B cell (primary cell): ENCODE measurements at places on chromosomes 12 and 14. TPM values are rescaled to one million over a fixed set of nuclear protein-coding genes. Genes with fewer than 3 reads are reported as not detected.

- DNase-seq, result peak; percentile 48
Measured at GRCh38 chr14:68306265-68306933, 486.5 kb downstream of the ZFP36L1 start.

DNA sequence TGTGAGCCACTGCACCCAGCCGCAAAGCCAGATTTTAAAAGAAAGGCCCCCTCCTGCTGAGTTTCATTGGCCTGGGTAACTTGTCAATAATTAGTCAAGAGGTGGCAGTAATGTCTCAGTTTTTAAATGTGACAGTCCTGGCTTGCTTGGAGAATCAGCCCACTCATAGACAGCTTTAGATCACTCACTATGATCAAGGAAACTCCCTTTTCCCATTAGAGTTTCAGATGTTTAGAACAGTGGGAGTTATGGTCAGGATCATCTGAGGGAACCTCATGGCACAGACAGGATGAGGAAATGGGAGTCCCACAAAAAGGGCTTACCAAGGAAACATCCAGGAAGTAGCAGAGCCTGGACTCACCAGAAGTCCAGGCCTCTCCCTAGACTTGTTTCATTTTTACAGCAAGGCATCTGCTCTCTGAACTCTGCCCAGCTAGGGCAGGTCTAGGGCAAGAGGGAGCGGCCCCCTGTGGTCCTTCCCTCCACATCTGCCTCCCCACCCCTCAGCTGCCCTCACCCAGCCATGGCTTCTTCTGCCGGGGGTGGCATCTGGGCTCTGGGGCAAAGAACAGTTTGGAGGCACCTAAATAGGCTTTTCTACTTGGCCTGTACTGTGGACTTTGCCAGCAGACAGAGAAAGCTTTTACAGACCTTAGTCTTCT is 11.2 kb downstream of the BCL2L14 start:
- DNase-seq, result no peak

DNA sequence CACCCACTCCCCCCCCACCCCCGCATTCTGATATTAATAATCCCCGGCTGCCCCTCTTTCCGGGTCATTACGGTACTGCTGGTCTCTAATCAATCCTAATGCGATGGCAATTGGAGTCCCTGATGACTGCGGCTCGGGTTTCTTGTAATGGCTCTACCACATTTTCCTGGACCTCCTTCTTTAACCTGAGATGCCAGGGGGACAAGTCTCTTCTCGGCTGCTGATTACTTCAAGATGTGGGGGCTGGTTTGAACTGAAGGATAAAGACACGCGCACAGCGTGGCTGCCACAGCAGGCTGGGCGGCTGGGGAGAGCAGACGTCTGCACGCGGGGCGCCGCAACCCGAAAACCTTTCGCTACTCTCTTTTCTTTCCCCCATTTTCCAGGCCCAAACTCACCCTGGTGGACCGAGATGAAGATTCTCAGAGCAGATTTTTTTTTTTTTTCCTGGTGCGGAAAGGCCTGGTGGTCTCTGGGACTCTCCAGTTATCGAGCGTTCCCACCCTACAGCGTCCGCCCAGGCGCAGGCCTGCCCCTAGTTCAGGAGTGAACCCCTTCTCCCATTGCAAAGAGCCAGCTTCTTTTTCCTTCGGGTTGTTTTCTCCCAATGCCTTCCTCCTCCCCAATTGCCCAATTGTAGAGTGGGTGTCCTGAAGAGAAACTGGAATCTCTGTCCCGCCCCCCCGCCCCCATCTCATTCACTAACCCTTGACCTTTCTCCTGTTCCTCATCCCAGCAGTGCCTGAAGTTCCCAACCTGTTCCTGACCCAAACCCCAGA is 6.0 kb upstream of the SIX1 start:
- peak; percentile 30 for DNase-seq

- DNase-seq, result no peak
Measured at GRCh38 chr12:81617915-81618314, 141.2 kb downstream of the PPFIA2 start.

GRCh38 chr12:6947615-6948014 is 3.5 kb upstream of the PTPN6 start:
- DNase-seq, result peak; percentile 49

- DNase-seq, result no peak
Measured at GRCh38 chr14:44771496-44771895, 190.3 kb downstream of the KLHL28 start.

DNA sequence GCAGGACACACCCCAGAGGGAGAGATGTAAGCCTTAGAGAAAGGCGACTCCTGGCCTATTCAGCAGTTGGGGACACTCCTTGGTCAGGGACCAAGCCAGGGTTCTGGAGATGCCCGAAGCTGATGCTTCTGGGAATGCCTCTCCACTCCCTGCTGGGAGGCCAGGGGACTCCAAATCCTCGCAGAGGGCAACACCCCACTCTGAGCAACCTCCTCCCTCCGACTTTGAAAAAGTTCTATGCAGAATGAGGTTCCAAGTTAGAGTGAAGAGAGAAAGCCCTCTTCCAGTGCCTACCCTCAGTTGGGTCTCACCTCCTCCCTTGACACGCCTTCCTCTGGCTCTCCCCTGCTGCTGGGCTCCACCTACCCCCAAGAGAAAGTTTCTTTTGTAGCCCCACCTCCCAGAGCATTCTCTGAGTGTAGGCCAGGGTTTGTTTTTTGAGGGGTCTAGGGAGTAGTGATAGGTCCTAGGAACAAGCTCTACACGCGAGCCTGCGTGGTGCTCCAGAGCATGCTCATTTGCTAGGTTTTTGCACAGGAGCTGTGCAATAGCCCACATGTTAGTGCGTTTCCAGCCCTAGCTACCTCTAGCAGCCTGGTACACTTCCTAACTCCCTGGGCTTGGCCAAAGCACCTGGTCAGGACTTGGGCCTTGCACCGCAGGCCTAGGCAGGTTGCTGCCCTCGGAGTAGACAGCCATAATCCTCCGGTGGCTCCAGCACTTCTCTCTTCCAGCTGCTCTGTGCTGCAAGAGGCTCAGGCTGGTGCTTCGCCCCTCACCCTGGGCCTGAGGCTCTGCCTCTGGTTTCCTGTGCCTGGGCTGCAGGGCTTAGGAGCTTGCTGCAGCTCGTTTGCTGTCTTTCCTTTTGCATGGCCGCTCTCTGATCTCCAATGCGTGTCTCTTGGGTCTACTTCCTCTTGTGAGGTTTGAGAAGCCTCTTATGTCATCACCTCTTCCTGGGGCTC is 590 bp upstream of the CEBPE start:
- peak; percentile 76 for DNase-seq

GRCh38 chr12:116666305-116666673 is 71.6 kb downstream of the SPRING1 start:
- no peak for DNase-seq

DNA sequence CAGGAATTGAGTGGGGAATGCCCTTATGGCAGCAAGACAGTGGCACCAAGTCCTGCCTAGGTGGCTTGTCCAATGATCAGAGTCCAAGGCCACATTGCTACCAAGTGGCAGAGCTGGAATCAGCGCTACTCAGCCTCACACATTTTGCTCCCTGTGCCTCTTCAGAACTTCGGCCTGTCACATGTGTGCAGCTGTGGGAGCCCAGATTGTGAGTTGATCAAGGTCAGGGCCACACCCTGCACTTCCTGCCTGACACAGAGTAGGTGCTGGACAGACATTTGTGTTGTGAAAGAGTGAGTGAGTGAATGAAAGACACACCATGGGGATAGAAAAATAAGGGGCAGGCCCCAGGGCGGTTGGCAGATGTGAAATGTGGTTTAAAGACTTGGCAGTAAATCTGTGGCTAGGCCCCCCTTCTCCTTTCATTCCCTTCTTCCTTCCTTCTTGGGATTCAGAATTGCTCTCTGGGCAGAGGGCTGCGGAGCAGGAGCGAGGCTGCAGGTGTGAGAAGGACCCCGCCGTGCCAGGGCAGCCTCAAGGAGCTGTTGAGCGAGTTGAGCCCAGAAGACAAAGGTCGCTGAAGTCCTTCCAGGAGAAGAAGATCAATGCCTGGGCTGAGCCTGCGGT is 83.5 kb downstream of the SLC25A47 start:
- DNase-seq, result no peak

Gene PKP2
- not detected in 2 replicates for total RNA-seq

Gene CATSPERB
- 0.12 TPM in 1 of 2 replicates, not detected in the other for total RNA-seq

Gene GPRC5D
- total RNA-seq, result 0.47 and 0.92 TPM in 2 replicates

Gene SLC16A7
- total RNA-seq, result 32.7 and 32.8 TPM in 2 replicates
